ENCODE measurements at places on chromosomes 4 and X.

GRCh38 chr4:89113415-89113814 is 2.1 kb downstream of the TIGD2 start:
- no peak for DNase-seq

DNA sequence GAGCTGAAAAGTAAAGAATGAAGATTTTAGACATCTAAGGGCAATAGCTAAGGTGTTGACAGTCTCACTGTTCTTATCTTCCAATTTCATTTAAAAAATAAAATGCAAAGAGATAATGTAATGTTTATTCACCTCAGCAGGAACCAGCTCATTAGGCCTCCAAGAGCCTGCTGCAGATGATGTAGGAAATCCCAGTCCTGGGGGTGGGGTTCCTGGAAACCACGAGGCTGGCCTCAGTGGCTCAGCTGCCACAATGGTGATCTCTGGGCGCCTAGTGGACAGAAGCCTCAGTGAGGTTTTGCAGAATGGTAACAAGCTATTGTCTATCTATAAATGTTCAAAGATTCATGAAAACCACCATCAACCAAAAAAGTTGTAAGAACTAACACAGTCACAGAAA is 77.3 kb downstream of the RPS3A start:
- no peak for DNase-seq

DNA sequence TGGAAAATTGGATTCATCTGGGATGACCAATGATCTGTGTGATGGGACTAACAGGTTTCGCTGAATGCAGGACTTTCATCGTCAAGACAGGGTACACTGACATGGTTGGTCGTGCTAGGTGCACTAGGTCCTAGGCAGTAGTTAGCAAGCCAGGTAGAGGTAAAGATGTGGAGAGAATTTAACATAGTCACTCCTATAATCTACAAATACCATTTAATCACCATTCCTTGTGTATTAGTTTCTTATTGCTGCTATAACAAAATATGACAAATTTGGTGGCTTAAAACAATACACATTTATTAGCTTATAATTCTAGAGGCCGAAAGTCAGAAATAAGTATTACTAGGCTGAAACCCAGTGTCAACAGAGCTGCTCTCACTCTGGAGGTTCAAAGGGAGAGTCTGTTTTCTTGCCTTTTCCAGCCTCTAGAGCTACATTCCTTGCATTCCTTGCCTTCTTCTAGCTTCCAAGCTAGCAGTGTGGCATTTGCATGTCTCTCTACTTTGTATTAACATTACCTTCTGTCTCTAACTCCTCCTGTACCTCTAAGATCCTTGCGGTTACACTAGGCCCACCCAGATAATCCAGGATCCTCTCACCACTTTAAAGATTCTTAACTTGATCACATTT is 98.7 kb upstream of the GRIA3 start:
- DNase-seq = no peak

- DNase-seq = no peak
Measured at GRCh38 chr4:7632971-7633370, 198.2 kb upstream of the PSAPL1 start.

DNA sequence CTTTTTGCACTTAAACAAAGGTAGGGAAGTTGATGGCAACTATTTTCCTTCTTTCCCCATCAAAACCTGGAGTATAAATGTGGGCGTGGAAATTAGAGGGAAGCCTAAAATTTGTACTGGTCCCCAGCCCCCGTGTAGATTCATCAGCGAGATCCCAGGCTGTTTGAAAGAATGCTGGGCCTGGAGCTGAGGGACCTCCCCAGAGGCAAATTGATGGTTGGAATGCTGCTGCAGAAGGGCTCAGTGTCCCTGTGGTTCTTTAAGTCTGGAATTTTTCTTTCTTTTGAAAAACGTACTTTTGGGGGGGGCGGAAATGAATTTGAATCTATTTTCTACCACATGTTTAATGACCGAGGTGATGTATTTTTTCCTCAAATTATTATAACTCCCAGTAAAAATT is 197.2 kb downstream of the CBR4 start:
- peak; percentile 47 for DNase-seq

- no peak for DNase-seq
Measured at GRCh38 chrX:124239911-124240310, 92.5 kb upstream of the TEX13D start.

DNA sequence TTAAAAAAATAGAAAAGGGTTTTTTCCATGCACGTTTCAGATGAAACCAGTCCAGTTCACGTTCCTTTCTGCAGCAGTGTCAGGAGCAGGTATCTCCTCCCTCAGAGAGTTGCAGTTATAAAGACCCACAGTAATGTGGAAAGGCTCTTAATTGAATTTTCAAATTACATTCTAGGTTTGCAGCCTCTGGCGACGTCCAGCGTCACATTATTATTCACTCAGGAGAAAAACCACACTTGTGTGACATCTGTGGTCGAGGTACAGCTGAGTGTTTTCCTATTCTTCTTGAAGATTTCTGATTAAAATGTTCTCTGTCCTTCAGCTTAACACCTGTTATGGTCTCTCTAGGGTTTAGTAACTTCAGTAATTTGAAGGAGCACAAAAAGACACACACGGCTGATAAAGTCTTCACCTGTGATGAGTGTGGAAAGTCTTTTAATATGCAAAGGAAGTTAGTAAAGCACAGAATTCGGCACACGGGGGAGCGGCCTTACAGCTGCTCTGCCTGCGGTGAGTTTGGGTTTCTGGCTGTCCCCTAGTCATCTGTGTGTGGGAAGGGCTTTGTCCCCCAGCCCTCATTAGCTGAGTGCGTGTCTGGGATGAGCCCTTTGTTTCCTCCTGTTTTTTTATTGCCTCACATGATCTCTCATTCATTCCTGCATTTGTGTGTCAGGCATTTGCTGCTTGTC is 25.6 kb downstream of the ZBTB49 start:
- DNase-seq = no peak

DNA sequence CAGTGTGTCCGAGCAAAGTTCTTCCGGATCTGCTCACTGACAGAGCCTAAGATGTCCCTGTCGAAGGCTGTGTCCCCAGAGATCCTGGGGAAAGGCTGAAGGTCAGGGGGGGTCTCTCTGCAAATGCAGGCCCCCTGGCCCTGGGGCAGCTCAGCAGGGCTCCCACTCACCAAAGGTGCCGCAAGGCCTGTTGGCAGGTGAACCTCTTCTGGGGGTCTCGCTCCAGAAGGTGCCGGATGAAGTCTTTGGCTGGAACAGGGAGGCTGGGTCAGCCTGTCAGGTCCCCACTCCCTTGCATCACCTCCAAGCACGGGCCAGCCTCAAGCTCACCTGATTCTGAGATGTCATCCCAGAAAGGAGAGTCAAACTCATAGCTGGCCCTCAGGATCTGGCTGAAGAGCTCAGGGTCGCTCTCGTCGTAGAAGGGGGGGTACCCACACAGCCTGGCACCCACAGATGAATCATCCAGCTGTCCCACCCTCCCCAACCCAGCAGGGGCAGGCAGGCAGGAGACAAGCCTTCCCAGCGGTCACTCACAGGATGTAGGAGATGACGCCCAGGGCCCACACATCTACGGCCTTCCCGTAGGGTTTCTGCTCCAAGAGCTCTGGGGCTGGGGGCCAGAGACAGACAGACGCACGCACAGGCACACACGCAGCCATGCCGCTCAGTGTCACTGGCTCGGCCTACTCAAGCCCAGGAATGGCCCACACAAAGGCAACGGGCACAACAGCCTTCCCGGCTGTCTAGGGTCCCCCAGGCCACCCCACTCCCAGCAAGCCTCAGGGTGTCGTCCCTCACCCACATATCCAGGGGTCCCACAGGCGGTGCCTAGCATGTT is 2.6 kb downstream of the PNCK start:
- no peak for DNase-seq

DNA sequence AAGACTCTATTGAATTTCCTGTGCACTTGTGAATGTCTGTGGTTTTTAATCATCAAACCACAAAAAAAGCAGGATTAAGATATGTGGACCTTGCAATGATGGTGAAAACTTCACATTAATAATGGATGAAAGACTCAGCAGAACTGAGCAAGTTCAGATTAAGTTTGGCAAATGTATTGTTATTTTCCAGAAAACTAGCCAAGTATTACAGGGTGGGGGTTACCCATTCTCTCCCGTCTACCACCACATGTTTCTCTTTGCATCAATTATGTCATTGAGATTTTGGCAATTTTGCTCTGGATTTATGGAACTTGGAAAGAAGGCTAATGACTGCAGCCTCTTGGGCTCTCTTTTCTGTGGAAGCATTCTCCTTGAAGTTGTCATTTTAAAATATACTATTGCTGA is 577.1 kb downstream of the ANKRD50 start:
- no peak for DNase-seq

DNA sequence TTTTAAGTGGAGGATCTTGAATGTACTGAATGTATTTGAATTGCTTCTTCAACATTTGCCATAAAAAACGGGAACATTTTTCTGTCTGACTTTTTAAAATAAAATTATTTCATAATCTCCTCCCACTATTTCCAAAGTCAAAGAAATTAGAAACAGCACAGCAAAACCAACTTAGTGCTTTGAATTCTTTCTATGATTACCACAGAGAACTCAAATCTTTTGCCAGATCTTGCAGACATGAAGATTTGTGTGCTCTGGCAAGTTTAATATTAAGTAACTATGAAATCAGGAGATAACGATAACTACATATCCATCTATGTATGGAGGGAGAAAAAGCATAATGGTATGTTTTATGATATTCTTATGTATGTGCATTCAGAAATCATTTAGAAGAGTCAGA is 982.2 kb downstream of the PCDH7 start:
- peak; percentile 87 for DNase-seq

DNA sequence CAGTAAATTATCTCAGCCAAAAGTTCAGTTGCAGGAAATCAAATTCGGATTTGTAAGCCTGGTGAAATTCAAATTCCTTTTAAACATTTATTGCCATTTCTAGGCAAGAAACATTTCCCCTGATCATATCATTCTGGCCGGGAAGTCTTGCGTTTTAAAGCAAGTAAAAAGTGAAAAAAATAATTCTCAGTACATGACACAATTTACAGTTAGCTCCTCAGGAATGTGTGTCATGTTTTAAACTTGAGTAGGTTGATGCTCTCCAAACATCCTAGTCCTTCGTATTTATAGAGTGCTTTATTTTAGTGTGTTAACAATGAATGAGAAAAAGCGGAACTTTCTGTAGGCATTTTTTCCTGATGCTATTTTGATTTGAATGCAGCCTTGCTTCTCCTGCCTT is 158.3 kb upstream of the SCML1 start:
- DNase-seq = peak; percentile 41

GRCh38 chrX:141396536-141396935 is 154.2 kb upstream of the SPANXC start:
- DNase-seq = no peak

GRCh38 chr4:29467044-29467717 is 1253.0 kb upstream of the PCDH7 start:
- DNase-seq = peak; percentile 1

- peak; percentile 66 for DNase-seq
Measured at GRCh38 chrX:18574591-18574990, 97.3 kb downstream of the RS1 start.

DNA sequence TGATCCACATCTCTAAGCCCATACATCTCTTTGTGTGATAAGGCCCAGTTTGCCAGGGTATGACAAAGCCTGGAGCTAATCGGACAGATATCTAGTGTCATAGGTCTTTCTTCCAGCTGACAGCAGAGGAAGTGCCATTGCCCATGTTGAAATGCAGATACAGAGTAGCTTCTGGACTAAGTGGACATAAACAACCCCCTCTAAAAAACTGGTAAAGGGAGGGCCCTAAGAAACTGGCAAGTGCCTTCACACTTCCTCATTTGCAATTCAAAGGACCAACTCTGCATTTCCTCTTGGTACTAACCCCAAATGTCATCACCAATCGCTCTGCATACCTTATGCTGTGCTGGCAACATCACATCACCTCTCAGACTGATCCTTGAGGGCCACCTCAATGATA is 20.8 kb downstream of the ARHGEF6 start:
- no peak for DNase-seq

DNA sequence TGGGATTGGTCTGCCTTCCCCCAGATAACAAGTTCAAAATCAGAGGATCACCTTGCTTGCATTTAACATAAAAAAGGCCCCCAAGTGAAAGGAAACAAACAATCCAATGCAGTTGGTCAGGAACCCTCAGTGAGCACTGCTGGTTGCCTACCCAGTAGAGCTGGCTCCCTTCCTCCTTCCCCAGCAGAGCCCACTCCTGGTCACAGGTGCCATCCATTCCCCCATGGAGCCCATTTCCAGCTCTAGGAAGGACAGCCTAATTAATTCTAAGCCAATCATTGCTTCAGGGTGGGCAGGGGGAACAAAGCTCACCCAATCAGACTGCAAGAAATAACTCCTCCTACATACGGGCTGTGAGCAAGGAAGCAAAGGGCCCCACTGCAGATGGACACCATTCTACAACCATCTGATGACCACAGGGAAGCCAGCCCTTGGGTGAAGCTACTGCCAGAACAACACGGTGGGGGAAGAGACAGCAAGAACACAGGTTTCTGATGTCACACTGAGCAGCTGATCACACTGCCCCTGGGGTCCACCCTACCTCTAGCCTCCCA is 86.5 kb downstream of the SH3KBP1 start:
- DNase-seq = no peak

DNA sequence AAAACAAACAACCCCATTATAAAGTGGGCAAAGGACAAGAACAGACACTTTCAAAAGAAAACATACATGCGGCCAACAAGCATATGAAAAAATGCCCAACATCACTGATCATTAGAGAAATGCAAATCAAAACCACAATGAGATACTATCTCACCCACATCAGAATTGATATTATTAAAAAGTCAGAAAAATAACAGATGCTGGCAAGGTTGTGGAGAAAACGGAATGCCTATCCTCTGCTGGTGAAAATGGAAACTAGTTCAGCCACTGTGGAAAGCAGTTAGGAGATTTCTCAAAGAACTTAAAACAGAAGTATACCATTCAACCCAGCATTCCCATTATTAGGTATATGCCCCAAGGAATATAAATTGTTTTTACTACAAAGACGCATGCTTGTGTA is 112.5 kb downstream of the JADE1 start:
- DNase-seq = no peak

- DNase-seq = no peak
Measured at GRCh38 chr4:94897023-94897422, 139.3 kb downstream of the BMPR1B start.

DNA sequence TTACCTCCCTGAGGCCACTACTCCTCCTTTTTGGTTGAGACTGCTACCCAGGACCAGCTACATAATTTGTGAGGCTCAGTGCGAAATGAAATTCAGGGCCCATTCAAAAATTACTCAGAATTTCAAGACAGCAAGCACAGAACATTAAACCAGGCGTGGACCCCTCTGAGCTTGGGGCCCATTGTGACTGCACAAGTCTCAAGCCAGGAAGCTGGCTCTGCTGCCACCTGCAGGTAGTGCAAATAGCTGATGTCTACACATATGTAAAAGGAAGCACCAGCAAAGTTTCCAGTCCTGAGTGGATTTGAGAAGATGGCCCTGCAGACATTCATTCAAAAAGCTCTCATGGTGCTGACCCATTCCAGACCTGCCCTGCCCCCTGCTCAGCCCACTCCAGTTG is 213.4 kb upstream of the LNX1 start:
- no peak for DNase-seq

- no peak for DNase-seq
Measured at GRCh38 chr4:46387956-46388355, 2.0 kb downstream of the GABRA2 start.

Measured in adipocyte (in vitro differentiated cells).